ENCODE measurements at places on chromosomes 16 and 17. TPM values are rescaled to one million over a fixed set of nuclear protein-coding genes. Genes with fewer than 3 reads are reported as not detected.

TEKT1 gene
- total RNA-seq = not detected

CXCL16 gene
- 3.8 TPM for total RNA-seq

DNA sequence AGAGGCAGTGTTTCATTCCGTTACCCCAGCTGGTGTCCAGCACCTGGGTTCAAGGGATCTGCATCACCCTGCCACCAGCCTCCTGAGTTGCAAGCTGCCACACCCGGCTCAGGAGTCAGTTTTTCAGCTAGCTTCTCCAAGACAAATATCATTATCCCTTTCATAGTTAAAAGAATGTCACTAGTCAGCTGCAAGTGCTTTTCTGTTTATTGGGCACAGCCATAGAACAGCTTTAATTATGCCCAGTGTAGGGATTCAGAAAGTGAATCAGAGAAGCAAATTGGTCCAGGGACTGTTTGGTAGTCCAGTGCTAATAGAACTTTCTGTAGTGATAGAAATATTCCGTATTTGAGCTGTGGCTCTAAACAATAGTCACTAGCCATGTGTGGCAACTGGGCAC lies 2.9 kb upstream of the AOC3 start:
- no peak for DNase-seq

KRT32 gene
- 0.06 TPM for total RNA-seq

DNA sequence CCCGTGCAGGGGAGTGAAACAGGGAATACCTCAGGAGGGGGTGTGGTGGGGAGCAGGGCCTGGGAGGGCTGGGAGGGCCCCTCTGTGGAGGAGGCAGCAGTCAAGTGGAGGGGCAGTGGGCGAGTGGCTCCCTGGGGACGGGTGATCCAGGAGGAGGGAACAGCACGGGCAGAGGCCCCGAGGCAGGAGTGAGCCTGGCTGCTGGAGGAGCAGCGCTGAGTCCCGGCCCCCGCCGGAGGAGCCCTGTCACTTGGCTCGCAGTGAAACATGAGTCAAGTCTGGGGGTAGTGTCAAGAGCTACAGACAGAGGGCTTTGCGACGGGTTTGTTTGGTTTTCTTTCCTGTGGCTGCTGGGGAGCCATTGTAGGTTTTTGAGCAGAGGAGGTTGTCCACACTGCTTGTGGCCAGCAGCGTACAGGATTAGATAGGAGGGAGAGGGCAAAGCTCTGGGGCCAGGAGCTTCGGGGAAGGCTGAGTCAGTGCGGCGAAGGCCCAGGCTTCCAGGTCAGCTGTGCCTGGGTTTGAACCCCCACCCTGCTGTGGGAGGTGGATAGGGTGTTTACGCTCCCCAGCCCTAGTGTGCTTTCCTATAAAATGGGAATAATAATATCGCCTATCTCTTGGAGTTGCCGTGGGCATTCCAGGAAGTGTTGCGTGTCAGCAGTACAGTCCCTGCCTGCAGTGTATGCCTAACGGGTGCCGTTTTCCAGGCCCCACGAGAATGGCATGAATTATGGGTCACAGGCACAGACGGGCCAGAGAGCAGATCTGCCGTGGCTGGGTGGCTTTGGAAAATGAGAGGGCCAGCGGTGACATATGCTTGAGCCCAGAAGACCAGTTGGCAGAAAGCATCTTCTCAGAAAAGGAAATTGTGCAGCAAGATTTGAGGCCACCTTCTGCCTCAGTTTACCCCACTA lies 115.9 kb upstream of the CIBAR2 start:
- DNase-seq = peak; percentile 84

GRCh38 chr17:28948342-28948741 lies 3.0 kb downstream of the PHF12 start:
- no peak for DNase-seq

GRCh38 chr17:17347956-17348871 lies 45.0 kb downstream of the NT5M start:
- DNase-seq = no peak

- DNase-seq = peak; percentile 15
Measured at GRCh38 chr16:11405331-11406176, 60.3 kb downstream of the RMI2 start.

GRCh38 chr17:43660816-43661493 lies 767 bp downstream of the MEOX1 start:
- no peak for DNase-seq

- no peak for DNase-seq
Measured at GRCh38 chr16:82665025-82665424, 38.3 kb downstream of the CDH13 start.

DNA sequence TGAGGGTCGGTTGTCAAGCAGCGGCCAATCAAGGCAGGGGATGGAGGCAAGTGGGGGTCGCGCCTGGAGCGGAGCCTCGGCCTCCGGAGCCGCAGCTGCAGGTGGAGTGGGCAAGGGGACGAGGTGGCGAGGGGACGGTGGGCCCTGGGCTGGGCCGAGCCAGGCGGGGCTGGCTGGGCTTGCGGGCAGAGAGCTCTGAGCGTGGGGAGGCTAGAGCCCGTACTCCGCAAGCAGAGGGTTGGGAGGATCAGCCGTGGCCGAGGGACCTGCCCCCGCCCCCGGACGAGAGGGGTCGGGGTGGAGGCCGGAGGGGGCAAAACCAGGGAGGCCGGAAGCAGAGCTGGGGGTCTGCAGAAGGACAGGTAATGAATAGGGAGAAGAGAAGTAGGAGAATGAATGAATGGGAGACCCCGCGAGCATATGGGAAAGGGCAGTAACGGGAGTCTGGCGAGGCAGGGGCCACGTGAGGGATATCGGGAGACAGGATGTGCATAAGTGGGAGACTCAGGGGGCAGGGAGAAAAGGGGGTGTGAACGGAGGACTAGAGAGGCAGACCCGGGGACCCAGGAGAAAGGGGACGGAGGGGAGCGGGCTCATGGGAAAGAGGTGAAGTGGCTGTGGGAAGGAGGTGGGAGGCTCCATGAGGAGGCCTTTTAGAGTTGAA lies at the start of gene KATNB1:
Gene KATNB1 (plus strand): TSS at position 16 of the 664 bp plus-strand sequence. CDS start 1,474 bp downstream, outside the sequence.
- DNase-seq = peak; percentile 37

DNA sequence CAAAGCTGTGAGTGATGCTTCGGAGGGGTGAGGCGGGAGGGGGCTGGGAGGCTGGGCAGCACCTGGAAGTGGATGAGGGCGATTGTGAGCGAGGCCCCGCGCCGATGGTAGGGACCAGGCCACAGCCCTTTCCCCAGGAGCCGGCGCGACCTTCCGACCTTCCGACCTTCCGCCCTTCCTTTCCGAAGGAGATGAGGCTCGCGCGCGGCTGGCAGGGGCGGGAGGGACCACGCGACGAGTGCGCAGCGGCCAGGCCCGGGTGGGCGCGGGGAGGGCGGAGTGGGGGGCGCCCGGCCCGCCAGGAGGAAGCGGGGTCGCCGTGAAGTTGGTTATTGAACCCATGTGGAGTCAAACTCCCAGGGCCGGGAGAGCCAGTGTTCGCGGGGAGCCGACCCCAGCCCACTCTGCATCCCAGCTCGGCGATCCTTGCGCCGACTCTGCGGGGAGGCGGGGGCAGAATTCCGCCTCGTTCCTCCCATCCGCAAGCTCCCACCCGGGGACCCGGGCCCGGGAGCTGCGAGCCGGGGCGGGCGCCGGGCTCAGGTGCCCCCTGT lies 56.6 kb downstream of the RAP1GAP2 start:
- no peak for DNase-seq

DNAAF1 gene
- not detected for total RNA-seq

- no peak for DNase-seq
Measured at GRCh38 chr17:80247561-80247960, 13.1 kb upstream of the RNF213 start.

DNA sequence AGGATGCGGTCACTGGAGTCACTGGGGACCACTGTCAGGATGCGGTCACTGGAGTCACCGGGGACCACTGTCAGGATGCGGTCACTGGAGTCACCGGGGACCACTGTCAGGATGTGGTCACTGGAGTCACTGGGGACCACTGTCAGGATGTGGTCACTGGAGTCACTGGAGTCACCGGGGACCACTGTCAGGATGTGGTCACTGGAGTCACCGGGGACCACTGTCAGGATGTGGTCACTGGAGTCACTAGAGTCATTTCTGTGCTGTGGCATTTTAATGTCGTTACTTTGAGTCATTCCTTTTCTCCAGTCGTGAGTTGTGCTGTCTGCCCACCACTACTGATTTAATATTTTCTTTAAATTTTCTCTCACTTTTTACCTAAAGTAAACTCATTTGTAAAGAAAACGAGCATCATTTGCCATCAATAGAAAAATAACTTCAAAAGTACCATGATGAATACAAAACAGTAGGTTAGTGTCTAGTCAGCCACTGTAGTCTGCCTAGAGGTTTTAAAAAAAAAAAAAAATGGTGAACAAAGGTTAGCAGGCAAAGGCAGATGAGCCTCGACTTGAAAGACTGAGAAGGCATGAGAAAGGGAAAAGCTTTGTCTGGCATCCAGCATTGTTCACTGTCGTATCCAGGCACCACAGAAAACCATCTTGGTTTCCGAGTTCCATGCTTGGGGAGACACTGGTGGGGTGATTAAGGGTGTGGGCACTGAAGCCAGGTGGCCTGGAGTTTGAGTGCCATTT lies 346.6 kb downstream of the SNX29 start:
- no peak for DNase-seq

MEOX1 gene
- 8.6 TPM for total RNA-seq

KRTAP9-4 gene
- total RNA-seq = not detected

TBKBP1 gene
- 1.9 TPM for total RNA-seq

TMEM94 gene
- total RNA-seq = 30.5 TPM

DNA sequence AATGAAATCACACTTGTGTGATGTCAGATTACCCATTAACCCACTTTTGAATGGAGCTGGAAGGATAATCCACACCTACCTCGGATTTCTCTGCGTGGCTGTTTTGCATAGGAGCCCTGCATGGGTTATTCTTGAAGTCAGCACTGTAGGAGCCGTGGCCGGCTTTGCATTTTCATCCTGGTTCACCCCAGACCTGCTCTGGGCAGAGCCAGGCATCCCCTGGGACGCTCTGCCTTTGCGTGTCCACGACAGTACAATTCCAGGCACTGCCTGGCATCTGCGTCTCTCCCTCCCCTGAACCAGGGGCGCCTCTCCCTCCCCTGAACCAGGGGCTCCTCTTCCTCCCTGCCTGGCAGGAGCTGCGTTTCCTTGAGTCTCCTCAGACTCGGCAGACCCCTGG lies 29.7 kb upstream of the ZNF750 start:
- no peak for DNase-seq

- DNase-seq = no peak
Measured at GRCh38 chr16:1258906-1259759, 3.3 kb downstream of the TPSD1 start.

- DNase-seq = no peak
Measured at GRCh38 chr16:78693496-78693895, 594.0 kb downstream of the WWOX start.

GRCh38 chr17:44865931-44866330 lies 18.2 kb downstream of the HIGD1B start:
- no peak for DNase-seq

SMPD3 gene
- total RNA-seq = 0.17 TPM

APOBR gene
- 0.06 TPM for total RNA-seq

- peak; percentile 8 for DNase-seq
Measured at GRCh38 chr17:9658593-9659211, 13.4 kb downstream of the USP43 start.

GRCh38 chr16:59487067-59487466 lies 753.0 kb upstream of the GOT2 start:
- DNase-seq = no peak

DNA sequence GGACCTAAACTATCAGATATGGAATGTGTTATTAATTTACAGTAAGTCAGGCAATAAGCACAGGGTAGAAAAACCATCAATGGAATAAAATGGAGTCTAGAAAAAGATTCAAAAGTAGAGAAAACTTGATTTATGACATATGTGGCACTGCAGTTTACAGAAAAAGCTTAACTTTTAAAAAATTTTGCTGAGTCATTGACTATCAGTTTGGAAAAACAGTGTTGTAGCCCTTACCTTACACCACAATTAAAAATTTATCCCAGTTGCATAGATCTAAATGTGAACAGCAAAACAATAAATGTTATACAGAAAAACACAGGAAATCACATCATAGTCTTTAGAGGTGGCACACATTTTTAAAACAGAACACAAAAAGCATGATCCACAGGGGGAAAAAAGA lies 108.5 kb downstream of the USP22 start:
- DNase-seq = no peak

- peak; percentile 39 for DNase-seq
Measured at GRCh38 chr17:48215583-48216139, 108.1 kb downstream of the SNX11 start.

- DNase-seq = no peak
Measured at GRCh38 chr16:67397036-67397801, 3.9 kb upstream of the TPPP3 start.

UMOD gene
- not detected for total RNA-seq

GRCh38 chr16:56990407-56991286 lies 1.3 kb downstream of the NLRC5 start:
- no peak for DNase-seq

DNA sequence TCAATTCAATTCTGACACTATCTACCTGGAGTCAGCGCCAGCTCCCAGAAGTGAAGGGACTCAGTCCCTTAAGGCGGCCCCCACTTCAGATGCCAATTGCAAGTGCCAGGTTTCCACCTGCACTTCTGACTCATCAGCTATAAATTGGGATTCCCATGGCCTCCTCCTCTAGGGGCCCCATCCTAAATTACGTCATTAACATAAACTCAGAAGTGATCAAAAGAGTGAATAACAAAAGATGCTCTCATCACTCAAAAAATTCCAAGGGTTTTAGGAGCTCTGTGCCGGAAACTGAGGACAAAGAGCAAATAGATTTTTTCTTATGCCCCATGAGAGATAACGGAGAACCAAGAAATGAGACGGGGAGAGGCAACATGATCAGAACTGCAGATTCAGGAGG lies 148.6 kb upstream of the IRX6 start:
- no peak for DNase-seq

DNA sequence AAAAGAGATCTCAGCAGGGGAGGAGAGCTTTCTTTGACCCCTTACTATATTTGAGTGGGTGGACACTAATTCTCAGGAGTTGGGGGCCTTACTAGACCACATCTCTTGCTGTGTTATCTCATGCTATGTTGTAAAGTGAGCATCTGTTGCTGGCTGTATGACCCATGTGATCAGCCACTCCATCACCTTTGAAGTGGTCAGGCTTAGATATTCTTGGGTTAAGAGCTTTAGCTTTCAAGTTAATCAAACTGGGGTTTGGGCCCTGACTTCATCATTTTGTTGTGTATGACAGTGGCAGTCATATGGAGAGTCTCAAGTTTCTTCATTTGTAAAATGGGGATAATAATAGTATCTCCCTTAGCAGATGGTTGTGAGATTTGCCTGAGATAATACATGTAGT lies 201.1 kb downstream of the FTO start:
- no peak for DNase-seq

GRCh38 chr17:40345994-40346764 lies 18.4 kb downstream of the GJD3 start:
- no peak for DNase-seq

FAAP100 gene
- total RNA-seq = 11.7 TPM

GRCh38 chr16:4362476-4363135 lies 9.0 kb upstream of the VASN start:
- DNase-seq = no peak
